Aorta (tissue), 5 donors: ENCODE measurements at places on chromosomes 11 and 22. TPM values are rescaled to one million over a fixed set of nuclear protein-coding genes. Genes with fewer than 3 reads are reported as not detected.

ATG13 gene
- total RNA-seq: 59.6 TPM

BTG4 gene
- total RNA-seq: not detected

GRCh38 chr22:47691152-47691895 is 928.9 kb downstream of the TBC1D22A start:
- H3K4me3 ChIP-seq: no peak overlapping the region
- no peak for DNase-seq
- no peak overlapping the region for H3K27ac ChIP-seq
- no peaks in the 10 kb centered on the region for H3K27me3 ChIP-seq
- no peaks in the 10 kb centered on the region for H3K36me3 ChIP-seq

DNA sequence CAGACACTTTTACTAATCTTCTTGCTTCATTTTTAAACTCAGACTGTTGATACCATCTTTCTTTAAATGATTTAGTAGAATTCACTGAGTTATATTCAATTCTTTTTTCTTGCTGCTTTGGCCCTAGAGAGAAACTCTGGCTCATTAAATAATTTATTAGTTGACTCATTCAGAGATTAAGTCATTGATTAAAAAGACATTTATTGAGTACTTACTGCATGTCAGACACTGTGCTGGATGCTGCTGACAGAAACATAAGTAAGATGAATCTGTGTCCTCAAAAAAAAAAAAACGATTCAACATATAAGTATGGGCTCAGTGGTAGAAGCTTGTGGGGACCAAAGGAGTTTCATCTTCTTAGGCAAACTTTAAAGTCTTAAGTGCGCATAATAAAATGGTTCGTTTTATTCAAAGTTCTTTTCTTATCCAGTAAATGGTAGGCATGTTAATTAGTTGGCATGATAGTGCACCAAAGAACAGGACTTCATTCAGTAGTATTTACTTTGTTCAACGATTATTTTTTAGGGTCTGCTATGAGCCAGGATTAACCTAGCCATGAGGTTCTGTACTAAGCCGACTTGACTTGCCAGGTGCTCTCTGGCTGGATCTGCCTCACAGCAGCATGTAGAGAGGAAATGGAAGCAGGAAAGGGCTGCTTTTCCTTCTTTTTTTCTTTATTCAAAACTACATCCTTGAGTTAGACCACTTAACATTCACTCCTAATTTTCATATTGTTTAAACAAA is 281.0 kb upstream of the CTSC start:
- H3K27me3 ChIP-seq: no peaks in the 10 kb centered on the region
- no peak for DNase-seq
- H3K27ac ChIP-seq: no peak overlapping the region
- H3K36me3 ChIP-seq: no peaks in the 10 kb centered on the region

- no peaks in the 10 kb centered on the region for H3K27me3 ChIP-seq
- no peak overlapping the region for H3K27ac ChIP-seq
- no peaks in the 10 kb centered on the region for H3K36me3 ChIP-seq
- no peaks in the 10 kb centered on the region for H3K4me1 ChIP-seq
Measured at GRCh38 chr11:128727796-128728431, 34.0 kb downstream of the FLI1 start.

DNA sequence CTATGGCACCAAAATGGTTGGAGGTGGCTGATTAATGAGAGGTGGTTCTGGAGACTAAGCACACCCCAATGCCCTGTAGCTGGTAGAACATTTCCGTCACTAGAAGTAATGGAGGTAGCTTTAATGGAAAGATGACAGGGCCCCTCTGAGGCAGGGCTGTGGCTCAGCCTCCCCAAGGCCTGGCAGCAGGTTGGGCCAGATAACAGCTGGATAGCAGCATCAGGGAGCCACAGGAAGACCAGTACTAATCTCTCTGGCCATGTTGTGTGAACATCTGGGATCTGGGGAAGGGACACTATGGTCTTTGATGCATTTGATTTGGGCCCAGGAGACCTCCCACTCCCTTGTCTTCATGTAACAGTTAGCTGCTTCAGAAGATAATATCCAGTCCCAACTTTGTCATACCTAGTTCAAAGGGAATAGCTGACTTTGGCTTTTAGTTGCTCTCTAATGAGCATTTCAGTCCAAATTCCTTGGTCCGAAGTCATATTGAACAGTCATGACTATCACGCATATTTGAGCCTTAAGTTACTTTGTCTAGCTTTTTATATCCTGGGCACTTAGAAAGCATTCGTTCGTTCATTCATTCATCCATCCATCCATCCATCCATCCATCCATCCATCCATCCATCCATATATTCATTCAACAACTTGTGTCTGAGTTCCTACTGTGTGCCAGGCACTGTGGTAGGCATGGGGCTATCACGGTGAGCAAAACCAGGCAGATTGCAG is 53.0 kb upstream of the LMO2 start:
- no peak for DNase-seq
- no peaks in the 10 kb centered on the region for H3K27me3 ChIP-seq
- no peak overlapping the region for H3K4me3 ChIP-seq
- peaks cover 4% of the 10 kb centered on the region for H3K4me1 ChIP-seq
- no peaks in the 10 kb centered on the region for H3K36me3 ChIP-seq
- no peak overlapping the region for H3K27ac ChIP-seq

DNA sequence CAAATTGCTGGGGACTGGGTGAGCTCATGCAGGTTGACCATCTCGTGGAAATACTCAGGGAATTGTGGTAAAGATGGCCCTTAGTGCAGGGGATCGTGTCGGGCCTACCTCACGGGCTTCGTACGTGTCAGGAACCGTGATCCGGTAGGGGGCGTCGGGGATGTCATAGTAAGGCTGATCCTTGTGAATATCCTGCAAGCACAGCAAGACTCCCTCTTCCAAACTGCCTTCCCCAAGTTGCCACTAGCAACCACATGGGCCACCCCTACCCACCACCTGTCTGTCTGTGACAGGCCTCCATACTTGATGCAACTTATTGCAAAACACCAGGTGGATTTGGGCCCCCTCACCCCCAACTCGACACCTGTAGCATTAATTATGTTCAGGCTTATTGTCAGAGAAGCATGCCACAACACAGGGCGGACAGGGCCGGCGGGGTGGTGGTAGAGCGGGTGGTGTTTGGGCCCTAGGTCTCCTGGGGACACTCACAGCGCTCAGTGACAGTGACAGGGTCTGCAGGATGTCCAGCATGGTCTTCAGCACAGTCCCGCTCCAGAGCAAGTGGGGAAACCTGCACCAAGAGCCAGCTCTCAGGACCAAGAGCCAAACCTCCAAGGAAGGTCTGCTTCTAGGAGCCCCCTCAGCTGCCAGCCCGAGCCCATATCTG is 22.6 kb upstream of the SERPIND1 start:
- H3K27me3 ChIP-seq: no peaks in the 10 kb centered on the region
- H3K27ac ChIP-seq: no peak overlapping the region
- H3K36me3 ChIP-seq: no peaks in the 10 kb centered on the region

GRCh38 chr11:22476589-22476988 is 138.4 kb downstream of the SLC17A6 start:
- no peak overlapping the region for H3K4me3 ChIP-seq
- H3K27me3 ChIP-seq: no peaks in the 10 kb centered on the region
- no peaks in the 10 kb centered on the region for H3K4me1 ChIP-seq
- H3K27ac ChIP-seq: no peak overlapping the region
- no peak for DNase-seq

DNA sequence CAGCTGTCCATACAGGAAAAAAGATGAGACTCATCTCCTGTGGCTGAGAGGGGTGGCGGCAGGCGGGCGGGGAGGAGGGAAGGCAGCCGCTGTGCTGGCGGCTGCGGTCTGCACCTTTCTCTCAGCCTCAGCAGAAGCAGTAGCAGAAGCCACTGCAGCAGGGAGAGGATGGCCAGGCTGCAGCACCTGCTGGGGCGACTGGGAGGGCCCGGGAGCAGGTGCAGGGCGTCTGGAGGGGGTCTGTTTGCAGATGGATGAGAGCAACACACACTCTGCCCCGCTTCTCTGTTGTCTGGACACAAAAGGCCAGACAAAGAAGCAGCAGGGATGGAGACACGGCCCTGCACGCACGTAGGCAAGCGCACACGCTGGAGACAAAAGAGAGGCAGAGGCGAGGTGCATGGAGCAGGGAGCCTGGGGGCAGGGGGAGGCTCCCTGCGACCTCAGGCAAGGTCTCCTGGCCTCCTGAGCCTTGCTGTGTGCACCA is 9.3 kb upstream of the MIAT start:
- no peak for DNase-seq
- no peaks in the 10 kb centered on the region for H3K36me3 ChIP-seq
- H3K4me1 ChIP-seq: no peaks in the 10 kb centered on the region
- no peak overlapping the region for H3K4me3 ChIP-seq

- no peaks in the 10 kb centered on the region for H3K36me3 ChIP-seq
- no peaks in the 10 kb centered on the region for H3K27me3 ChIP-seq
- H3K4me3 ChIP-seq: no peak overlapping the region
- DNase-seq: no peak
- H3K27ac ChIP-seq: no peak overlapping the region
- H3K4me1 ChIP-seq: no peaks in the 10 kb centered on the region
Measured at GRCh38 chr11:118318124-118318523, 13.6 kb downstream of the CD3E start.

GRCh38 chr11:57476757-57477506 is 16.6 kb downstream of the RTN4RL2 start:
- no peaks in the 10 kb centered on the region for H3K4me1 ChIP-seq
- no peaks in the 10 kb centered on the region for H3K27me3 ChIP-seq
- no peak overlapping the region for H3K27ac ChIP-seq
- H3K36me3 ChIP-seq: no peaks in the 10 kb centered on the region
